Femur (tissue), 1 donor: ENCODE measurements at places on chromosomes 6 and 20.

GRCh38 chr6:110537208-110538123 is 61.1 kb upstream of the SLC22A16 start:
- no peak for DNase-seq

- no peak for DNase-seq
These were observed 8.2 kb downstream of the CDC25B start for GRCh38 chr20:3804254-3804751.

- DNase-seq = no peak
These were observed 35.4 kb upstream of the PBOV1 start for GRCh38 chr6:138253731-138254130.

DNA sequence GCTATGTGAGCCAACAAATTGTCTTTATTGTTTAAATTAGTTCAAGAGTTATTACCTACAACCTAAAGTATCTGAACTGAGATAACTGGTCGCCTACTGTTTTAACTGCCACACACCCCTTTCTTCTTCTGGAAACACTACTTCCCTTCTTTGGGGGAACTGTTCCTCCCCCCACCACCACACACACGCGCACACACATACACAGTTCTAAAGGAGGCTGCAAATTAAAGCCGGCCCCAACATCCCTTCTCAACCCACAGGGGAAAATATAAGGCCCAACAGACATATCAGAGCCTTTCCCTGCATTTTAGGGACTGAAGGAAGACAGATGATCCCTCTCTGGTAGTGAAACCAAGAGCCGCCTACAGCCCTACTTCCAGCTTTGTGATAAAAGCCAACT is 348.0 kb upstream of the JARID2 start:
- no peak for DNase-seq

GRCh38 chr6:136611133-136611532 is 60.9 kb upstream of the MAP7 start:
- DNase-seq = no peak

- DNase-seq = no peak
These were observed 93.7 kb downstream of the PPP1R14C start for GRCh38 chr6:150236544-150236943.

- DNase-seq = no peak
These were observed 116.5 kb upstream of the F13A1 start for GRCh38 chr6:6436946-6437345.

GRCh38 chr6:63114610-63115211 is 96.6 kb upstream of the FKBP1C start:
- no peak for DNase-seq

DNA sequence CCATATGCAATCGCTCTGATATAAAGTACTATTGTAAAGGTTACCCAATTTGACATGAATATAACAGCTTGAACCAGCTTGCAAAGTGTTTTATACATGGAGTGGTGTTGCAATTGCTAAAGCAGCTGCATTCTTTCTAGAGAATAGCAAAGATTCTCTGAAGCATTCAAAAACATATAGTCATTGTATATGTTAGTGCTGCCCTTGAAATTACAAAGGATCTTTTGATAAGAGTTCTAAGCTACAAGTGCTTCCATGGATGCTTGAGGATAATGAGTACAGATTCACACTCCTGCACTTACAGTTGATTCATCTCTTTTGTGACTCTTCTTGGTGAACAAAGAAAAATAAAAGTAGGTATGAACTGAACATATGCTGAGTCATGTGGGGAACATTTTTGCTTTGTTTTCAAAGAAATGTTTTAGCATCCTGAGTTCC is 175.7 kb downstream of the ALDH8A1 start:
- no peak for DNase-seq

DNA sequence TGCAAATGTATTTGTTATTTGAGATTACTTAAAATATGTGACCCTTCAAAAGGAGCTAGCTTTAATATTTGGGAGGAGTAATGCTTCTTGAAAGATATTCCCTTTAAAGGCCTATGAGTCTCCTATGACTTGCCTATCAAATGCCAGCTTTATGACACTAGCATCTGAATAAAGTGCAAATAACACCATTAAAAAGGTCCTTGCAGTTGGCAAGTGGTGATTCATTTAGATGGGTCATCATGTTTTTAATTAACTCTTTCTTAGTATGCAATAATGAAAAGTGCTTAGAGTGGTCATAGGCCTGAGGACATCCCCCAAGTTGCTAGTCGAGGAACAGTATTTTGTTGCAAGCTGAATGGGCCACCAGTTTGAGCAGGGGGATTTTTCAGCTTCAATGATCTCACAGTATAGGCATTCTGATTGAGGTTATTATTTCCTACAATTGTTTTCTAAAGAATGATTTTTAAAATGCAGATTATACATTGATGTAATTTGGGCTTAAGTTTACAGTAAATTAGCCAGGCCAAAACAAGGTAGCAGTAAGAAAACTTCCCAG is 3.7 kb upstream of the CD2AP start:
- DNase-seq = no peak

DNA sequence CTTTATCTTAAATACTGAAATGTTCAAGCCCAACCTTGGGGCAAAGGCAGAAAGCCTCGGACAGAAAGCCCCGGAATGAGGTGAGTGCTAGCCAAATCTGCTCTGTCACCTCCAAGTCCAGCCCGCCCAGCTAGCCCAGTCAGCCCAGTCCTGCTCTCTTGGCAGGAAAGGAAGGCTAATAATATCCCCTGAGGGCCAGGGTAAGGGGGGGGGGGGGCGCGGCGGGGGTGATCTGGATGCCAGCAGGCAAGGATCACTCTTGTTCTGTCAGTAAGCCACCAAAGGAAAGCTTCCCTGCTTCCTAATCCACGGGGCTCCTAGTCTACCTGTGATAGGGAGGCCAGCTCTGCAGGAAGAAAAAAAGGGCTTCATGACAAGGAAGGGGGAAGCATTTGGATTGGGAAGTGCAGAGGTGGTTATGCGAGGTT is 1.1 kb downstream of the NDRG3 start:
- DNase-seq = peak; percentile 34

GRCh38 chr6:41695825-41696224 is 39.6 kb downstream of the TFEB start:
- DNase-seq = no peak
